Activated CD4-positive, alpha-beta T cell treated with anti-CD3 and anti-CD28 coated beads for 48 hours (primary cell): ENCODE measurements at places on chromosomes 13 and 19.

DNA sequence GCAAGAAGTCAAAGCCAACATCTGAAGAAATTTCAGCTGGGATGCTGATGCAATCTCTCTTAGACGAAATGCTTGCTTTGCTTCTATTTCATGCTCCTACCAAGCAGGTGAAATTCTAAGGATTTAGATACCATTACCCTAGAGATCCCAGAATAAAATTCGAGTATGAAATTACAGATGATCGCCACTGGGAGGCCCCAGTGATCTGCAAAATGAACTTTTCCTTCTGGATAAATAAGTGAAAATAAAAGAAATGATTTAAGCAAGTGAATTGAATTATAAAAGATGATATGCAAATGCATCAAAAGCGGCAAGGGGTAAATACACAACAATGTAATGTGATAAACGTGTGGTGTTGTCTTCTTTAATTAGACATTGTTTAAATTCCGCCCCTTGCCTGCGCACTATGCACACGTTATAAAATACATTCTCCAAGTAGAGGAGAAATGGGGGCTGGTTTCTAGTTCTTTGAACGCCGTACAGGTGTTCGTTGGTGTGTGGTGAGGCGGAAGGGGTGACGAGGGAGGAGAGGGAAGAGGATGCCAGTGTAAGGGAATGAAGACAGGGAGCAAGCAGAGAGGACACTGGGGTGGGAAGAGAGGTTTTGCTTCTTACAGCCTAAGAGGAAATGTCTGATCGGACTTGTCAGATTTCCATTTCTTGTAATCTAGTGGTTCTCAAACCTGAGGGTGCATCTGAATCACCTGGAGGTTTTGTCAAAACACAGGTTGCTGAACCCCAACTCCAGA lies 58.0 kb downstream of the ERCC5 start:
- DNase-seq, result peak; percentile 8

GRCh38 chr19:3176715-3177501 lies 1.7 kb upstream of the S1PR4 start:
- DNase-seq, result peak; percentile 80

- peak; percentile 66 for DNase-seq
These were observed 1.7 kb downstream of the PCDH8 start for GRCh38 chr13:52846567-52847321.

DNA sequence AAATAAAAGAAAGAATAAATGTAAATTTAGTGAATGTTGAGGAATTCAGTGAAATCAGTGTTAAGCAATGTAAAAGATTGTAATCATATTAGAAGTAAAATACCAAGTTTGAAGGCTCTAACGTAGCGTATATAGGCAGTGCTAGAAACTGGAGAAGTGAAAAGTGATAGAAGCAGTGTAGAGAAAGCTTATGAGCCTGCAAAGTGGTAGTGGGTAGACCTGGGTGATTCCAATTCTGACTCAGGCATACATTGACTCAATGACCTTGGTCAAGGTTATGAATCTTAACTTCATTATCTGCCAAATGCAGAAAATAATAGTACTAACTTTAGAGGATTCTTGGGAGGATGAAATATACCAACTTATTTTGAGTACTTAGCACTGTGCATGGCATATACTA lies 4.1 kb downstream of the SLC10A2 start:
- DNase-seq, result no peak

GRCh38 chr13:23561261-23561660 lies 9.0 kb upstream of the TNFRSF19 start:
- no peak for DNase-seq

GRCh38 chr13:25973576-25973975 lies 78.2 kb downstream of the SHISA2 start:
- peak; percentile 15 for DNase-seq

DNA sequence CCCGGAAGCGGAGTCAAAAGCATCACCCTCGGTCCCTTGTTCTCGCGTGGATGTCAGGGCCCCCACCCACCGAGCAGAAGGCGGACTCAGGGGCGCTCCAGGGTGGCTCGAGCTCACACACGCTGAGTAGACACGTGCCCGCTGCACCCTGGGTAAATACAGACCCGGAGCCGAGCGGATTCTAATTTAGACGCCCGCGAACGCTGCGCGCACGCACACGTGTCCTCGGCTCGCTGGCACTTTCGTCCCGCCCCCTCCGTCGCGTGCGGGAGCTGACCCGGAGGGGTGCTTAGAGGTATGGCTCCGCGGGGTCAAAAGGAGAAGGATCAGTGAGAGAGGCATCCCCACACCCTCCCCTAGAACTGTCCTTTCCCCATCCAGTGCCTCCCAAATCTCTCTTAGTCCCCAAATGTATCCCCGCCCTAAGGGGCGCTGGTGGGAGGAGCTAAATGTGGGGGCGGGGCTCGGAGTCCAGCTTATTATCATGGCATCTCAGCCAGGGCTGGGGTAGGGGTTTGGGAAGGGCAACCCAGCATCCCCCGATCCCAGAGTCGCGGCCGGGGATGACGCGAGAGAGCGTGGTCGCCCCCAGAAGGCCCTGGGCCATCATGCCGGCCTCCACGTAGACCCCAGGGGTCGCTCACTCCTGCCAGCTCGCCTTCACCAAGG lies 451 bp upstream of the ICAM5 start:
- peak; percentile 85 for DNase-seq

DNA sequence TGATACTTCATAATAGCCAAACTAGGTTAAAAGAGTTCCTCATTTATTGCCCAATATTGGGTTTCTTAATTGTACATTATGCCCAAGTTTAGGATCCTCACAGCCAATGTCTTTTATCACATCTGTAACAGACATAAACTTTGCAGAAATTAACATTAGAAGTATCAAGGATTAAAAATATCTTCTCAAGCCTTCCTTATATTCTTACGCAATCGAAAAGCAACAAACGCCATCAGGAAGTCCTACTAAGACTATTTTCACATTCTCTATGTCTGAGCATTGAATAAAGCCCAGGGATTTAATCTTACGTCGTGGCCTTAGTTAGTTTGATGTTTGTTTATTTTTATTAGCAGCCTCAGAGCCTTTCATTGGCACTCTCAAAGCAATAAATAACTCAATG lies 1660.4 kb upstream of the MIR17HG start:
- DNase-seq, result no peak

- DNase-seq, result peak; percentile 18
These were observed 1.3 kb downstream of the TSKS start for GRCh38 chr19:49761625-49762311.

GRCh38 chr19:46069806-46070341 lies 29.1 kb upstream of the IGFL4 start:
- DNase-seq, result no peak

GRCh38 chr19:1434577-1435060 lies 3.6 kb upstream of the RPS15 start:
- DNase-seq, result no peak

- peak; percentile 79 for DNase-seq
These were observed 13.6 kb downstream of the UBAC2 start for GRCh38 chr13:99214232-99214631.

- peak; percentile 20 for DNase-seq
These were observed at the start of gene LYPD4 for GRCh38 chr19:41844601-41845000. LYPD4 (minus strand) TSS chr19:41844683; CDS start chr19:41839285, 5,398 bp downstream.

DNA sequence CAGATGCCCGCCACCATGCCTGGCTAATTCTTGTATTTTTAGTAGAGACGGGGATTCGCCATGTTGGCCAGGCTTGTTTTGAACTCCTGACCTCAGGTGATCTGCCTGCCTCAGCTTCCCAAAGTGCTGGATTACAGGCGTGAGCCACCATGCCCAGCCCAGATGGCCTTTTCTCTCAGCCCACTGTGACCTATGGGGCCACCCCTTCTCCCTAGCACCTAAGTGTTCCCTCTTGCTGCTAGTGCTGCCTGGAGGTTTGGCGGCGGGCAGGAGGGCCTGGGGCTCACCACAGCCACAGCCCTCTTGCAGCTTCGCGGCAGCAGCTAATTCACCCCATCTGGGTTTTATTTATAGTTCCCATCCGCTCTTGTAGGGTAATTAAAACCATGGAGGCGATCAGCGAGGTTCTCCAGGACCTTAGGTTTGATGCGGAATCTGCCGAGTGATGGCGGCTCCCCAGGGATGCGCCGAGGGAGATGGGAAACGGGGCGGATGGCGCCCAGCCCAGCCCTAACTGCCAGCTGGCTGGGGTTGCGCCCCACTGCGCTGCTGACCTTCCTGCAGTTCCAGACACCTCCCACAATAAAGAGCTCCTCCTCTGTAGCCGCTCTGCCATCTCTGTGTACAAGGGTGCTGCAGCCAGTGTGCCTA lies 3.3 kb downstream of the REX1BD start:
- DNase-seq, result no peak

DNA sequence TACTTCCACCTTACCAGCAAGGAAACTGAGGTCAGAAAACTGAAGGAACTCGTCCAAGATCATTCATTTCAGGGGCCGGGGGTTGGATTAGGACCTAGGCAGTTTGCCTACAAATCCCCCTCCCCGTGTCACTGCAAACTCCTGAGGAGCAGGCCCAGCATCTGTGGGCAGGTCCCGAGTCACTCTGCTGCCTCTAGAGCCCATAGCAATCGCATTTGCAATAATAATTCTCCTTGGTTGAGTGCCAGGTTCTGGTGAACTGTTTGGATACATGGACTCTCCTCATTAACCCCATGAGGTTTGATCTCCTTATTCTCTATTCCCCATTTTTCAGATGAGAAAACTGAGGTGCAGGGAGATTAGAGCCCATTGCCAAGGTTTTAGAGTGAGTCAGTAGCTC lies 903 bp downstream of the PIN1 start:
- no peak for DNase-seq

DNA sequence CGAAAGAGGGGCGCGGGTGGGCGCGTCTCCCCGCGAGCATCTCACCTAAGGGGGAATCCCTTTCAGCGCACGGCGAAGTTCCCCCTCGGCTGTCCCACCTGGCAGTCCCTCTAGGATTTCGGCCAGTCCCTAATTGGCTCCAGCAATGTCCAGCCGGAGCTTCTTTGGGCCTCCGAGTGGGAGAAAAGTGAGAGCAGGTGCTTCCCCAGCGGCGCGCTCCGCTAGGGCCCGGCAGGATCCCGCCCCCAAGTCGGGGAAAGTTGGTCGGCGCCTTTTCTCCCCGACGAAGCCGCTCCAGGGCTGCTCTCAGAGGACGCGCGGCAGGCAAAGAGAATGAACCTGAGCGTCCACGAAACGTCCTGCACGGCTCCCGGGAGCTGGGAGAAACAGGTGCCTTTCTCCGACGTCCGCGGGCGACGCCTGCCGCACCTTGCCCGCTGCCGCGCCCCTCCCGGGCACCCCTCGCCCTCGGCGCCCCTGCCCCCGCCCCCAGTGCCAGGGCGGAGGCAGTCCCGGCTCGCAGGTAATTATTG lies 366 bp upstream of the KL start:
- DNase-seq, result peak; percentile 34

- no peak for DNase-seq
These were observed 201.5 kb downstream of the IRS2 start for GRCh38 chr13:109584844-109585361.

- DNase-seq, result no peak
These were observed 159.8 kb downstream of the IRS2 start for GRCh38 chr13:109626386-109627171.

- no peak for DNase-seq
These were observed 34.6 kb downstream of the CEBPG start for GRCh38 chr19:33408116-33408515.

- DNase-seq, result no peak
These were observed 364.5 kb downstream of the DNAJC15 start for GRCh38 chr13:43387880-43388279.

DNA sequence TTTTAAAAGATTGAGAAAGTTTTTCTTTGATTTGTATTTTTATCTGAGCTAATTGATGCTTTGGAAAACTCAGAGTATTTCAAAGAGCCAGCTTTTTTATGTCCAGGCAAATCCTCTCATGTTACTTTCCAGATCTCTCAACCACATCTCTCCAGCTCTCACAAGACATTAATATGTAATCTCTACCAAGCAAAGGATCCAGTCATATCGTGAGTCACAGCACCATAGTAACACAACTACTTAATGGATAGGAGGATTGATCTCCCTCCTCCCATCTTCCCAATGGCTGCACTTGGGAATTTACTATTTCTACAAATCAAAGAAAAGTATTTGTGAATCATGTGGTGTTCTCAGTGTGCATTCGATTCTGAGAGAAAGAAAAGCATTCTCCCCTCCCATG lies 63.3 kb downstream of the POU4F1 start:
- DNase-seq, result no peak

GRCh38 chr19:17848595-17849292 lies 962 bp upstream of the JAK3 start:
- DNase-seq, result peak; percentile 38

- no peak for DNase-seq
These were observed 246.2 kb downstream of the GPC6 start for GRCh38 chr13:93472814-93473296.

DNA sequence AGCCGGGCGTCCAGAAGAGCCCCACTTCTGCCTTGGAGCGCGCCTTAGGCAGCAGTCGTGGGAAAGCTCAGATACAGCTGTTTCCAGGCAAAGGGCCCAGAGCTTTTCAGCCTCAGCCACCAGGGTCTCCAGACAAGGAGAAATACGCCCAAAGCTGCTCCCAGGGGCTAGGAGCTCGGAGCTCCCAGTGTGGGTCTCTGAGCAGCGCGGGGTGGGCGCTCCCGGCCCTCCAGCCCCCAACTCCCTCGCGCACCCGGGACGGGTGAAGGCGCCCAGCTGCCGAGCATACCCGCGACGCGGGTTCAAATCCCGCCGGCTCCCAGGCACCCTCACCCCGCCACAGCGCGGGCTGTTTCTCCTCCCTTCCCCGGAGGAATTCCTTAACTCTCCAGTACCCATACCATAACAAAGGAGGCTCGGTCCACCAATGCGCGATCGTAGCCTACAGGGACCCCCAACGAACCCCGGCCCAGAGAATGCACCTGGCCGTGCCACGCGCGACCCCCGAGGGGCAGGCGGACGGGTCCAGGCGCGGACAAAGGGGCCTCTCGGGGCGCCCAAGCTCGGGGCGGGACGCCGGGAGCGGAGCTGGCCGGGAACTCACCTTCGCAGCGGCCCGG lies 507 bp downstream of the COL4A1 start:
- no peak for DNase-seq

GRCh38 chr13:109803825-109804224 lies 17.4 kb upstream of the IRS2 start:
- DNase-seq, result no peak

- DNase-seq, result no peak
These were observed 324.5 kb upstream of the NBEA start for GRCh38 chr13:34617473-34618083.

DNA sequence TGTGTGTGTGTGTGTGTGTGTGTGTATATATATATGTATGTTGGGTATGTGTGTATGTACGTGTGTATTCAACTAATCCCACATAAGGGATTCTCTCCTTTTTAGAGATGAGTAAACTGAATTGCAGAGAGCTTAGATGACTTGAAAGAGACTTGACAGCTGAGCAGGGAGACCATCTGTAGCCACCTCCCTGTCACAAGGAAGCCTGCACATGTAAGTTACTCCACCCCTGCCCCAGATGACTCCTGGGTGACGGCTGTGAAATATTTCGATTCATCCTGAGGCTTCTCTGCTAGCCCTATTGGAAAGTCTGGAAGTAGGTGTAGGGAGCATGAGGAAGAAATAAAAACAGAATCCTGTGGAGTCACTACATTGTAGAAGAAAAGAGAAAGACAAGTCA lies 480.4 kb downstream of the FOXO1 start:
- no peak for DNase-seq

- peak; percentile 88 for DNase-seq
These were observed at the start of gene WIZ for GRCh38 chr19:15449620-15450527. WIZ (minus strand) TSS chr19:15449956; CDS start chr19:15448307, 1,649 bp downstream.

- DNase-seq, result peak; percentile 79
These were observed 3.5 kb downstream of the LYPD5 start for GRCh38 chr19:43798546-43799409.

GRCh38 chr13:51501096-51501495 lies 48.3 kb upstream of the INTS6 start:
- DNase-seq, result no peak
